Mesothelial cell of epicardium (in vitro differentiated cells): ENCODE measurements at places on chromosomes 1 and 21.

- no peak for DNase-seq
- H3K4me1 ChIP-seq, result peaks cover 15% of the 10 kb centered on the region
- no peak overlapping the region for H3K27ac ChIP-seq
- no peaks in the 10 kb centered on the region for H3K36me3 ChIP-seq
Observed at GRCh38 chr1:115224636-115225035, 113.4 kb downstream of the NGF start.

DNA sequence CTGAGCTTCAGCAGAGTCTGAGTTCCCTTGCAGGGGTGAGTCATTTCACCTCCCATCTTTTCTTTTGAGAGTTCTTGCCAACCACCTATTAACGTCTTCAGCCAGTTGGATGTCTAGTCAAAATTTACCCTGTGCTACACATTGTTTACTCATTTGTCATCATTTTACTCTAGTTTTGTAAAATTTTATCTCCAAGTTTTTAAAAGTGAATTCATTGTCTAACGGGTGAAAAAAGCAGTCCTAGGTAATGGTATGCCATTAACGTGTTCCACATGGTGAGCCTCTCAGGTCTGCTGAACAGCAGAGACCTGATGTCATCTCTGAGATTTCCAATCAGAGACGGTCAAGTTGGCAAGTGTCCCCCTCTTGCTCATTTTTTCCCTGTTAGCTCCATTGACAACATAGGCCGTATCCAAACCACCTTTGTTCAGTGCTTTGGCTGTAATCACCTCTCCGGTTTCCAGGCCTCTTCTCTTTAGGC lies 85.4 kb downstream of the TBX15 start:
- H3K4me3 ChIP-seq, result no peak overlapping the region
- no peak for DNase-seq
- no peaks in the 10 kb centered on the region for H3K4me1 ChIP-seq
- no peak overlapping the region for H3K27ac ChIP-seq

- H3K4me3 ChIP-seq, result no peak overlapping the region
- H3K27me3 ChIP-seq, result peaks cover 2% of the 10 kb centered on the region
- peaks cover 7% of the 10 kb centered on the region for H3K4me1 ChIP-seq
- H3K27ac ChIP-seq, result no peak overlapping the region
- H3K36me3 ChIP-seq, result peaks cover 20% of the 10 kb centered on the region
- no peak for DNase-seq
Observed at GRCh38 chr1:11659748-11660147, 4.3 kb upstream of the FBXO6 start.

- peaks cover 11% of the 10 kb centered on the region for H3K4me1 ChIP-seq
- no peak overlapping the region for H3K27ac ChIP-seq
- no peak overlapping the region for H3K4me3 ChIP-seq
- H3K27me3 ChIP-seq, result peaks cover 3% of the 10 kb centered on the region
- no peak for DNase-seq
- no peaks in the 10 kb centered on the region for H3K36me3 ChIP-seq
Observed at GRCh38 chr21:34974162-34974981, 74.7 kb downstream of the RUNX1 start.

DNA sequence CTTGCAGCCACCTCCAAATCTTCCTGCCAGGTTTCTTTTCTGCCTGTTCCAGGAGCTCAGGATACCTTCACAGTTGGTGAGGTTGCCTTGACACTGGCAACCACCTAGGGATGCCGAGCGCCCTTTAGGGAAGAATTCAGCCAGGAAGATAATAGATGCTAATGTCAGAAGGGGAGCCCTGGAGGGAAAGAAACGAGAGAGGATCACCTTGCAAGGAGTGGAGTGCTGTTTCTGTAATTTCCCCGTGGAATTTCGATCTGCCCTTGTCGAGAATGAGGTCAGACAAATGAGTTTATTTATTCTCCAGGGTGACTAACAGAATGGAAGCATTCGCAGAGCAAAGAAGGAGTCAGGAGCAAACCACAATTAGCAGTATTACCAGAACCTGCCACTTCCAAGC lies 315.8 kb upstream of the KAZN start:
- H3K36me3 ChIP-seq, result no peaks in the 10 kb centered on the region
- DNase-seq, result no peak
- no peak overlapping the region for H3K4me3 ChIP-seq
- peaks cover 46% of the 10 kb centered on the region for H3K27me3 ChIP-seq
- H3K4me1 ChIP-seq, result peaks cover 4% of the 10 kb centered on the region

DNA sequence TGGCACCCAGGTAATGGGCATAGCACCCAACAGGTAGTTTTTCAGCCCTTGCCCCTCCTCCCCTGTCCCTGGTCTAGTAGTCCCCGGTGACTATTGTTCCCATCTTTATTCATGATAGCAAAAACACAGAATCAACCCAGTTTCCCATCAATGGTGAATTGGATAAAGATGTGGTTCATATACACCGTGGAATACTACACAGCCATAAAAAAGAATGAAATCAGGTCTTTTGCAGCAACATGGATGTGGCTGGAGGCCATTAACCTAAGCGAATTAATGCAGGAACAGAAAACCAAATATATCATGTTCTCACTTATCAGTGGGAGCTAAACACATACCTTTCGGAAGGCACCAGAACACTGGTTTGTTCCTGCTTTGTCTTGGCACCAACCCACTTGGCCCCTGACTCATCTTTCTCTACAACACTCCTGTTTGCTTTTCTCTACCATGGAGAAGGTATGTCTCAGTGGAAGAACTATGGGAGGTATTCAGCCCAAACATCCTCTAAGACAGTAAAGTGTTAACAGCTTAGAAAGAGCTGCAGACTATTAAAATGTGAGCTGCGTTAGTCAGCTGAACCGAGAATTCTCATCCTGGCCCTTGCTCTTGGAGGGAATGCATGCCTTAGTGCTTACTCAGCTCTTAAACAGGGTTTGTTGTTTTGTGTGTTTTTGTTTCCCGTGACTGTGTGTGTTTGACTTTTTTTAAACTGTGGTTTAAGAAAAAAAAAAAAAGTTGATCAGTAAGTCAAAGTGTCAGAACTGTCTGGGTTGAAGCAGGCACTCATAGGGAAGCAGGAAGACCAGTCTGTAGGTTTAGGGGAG lies 203.0 kb downstream of the TOMM20 start:
- no peaks in the 10 kb centered on the region for H3K36me3 ChIP-seq
- peaks cover 28% of the 10 kb centered on the region for H3K4me1 ChIP-seq
- peak overlapping the region; percentile 97 for H3K27ac ChIP-seq
- DNase-seq, result no peak
- H3K4me3 ChIP-seq, result no peak overlapping the region
- no peaks in the 10 kb centered on the region for H3K27me3 ChIP-seq

GRCh38 chr1:181023265-181024057 lies 791 bp upstream of the STX6 start:
- peaks cover 25% of the 10 kb centered on the region for H3K4me1 ChIP-seq
- H3K27me3 ChIP-seq, result peaks cover 5% of the 10 kb centered on the region
- H3K36me3 ChIP-seq, result peaks cover under 1% of the 10 kb centered on the region
- peak overlapping the region; percentile 97 for H3K27ac ChIP-seq

- H3K36me3 ChIP-seq, result no peaks in the 10 kb centered on the region
- peaks cover 81% of the 10 kb centered on the region for H3K27me3 ChIP-seq
- no peak for DNase-seq
Observed at GRCh38 chr21:34670220-34670961, 1.6 kb downstream of the CLIC6 start.

DNA sequence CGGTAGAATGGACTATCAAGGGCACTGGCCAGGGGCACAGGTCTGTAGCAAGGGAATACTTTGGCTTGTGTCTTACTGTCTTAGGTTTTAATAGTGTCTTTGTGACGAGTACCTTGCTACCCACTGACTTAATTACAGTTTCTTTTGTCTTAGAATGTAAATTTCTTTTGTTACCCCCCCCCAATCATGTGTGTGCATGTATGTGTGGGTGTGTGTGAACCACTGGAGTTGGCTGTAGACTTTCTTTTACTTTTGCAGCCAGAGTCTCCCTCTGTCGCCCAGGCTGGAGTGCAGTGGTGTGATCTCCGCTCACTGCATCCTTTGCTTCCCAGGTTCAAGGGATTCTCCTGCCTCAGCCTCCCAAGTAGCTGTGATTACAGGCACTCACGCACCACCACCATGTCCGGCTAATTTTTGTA lies 61.8 kb upstream of the CLDN14 start:
- H3K4me3 ChIP-seq, result no peak overlapping the region
- H3K27me3 ChIP-seq, result peaks cover 21% of the 10 kb centered on the region
- H3K36me3 ChIP-seq, result no peaks in the 10 kb centered on the region
- no peak for DNase-seq
- H3K27ac ChIP-seq, result no peak overlapping the region

- H3K36me3 ChIP-seq, result peaks cover 64% of the 10 kb centered on the region
- DNase-seq, result no peak
- H3K4me3 ChIP-seq, result no peak overlapping the region
Observed at GRCh38 chr1:12005488-12006166, 13.7 kb upstream of the MIIP start.

DNA sequence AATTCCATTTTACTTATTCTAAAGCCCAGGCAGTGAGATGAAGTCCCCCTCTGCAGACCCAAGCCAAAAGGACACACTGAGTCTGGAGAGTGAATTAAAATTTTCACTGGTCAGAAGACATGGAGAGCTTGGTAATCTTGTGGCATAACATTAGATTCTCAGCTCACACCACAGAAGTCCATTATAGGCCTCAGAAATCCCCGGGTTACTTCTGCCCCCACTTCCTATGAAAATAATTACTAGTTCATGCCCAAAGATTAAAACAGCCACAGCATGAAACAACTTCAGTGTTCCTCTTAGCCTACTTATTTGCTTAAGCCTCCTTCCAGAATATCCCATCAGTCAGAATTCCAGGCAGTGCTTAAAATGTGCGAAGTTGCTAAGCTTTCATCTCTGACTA lies 123.3 kb downstream of the ZC3H11B start:
- DNase-seq, result no peak
- H3K27ac ChIP-seq, result no peak overlapping the region
- H3K4me1 ChIP-seq, result no peaks in the 10 kb centered on the region

- H3K4me1 ChIP-seq, result peaks cover 47% of the 10 kb centered on the region
- no peaks in the 10 kb centered on the region for H3K27me3 ChIP-seq
- peaks cover under 1% of the 10 kb centered on the region for H3K36me3 ChIP-seq
- peak overlapping the region; percentile 100 for H3K27ac ChIP-seq
- peak; percentile 86 for DNase-seq
Observed at GRCh38 chr1:150560576-150561253, 11.5 kb downstream of the ADAMTSL4 start.

DNA sequence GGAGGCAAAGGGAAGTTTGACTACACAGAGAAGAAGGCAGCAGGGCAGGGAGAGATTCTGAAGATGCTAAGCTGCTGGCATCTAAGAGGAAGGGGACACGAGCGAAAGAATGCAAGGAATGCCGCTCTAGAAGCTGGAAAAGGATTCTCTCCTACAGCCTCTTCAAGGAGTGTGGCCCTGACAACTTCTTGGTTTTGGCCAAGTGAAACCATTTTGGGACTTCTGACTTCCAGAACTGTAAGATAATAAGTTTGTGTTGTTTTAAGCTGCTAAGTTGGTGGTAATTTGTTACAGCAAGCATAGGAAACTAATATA lies 28.5 kb downstream of the MGST3 start:
- peaks cover 21% of the 10 kb centered on the region for H3K4me1 ChIP-seq
- no peaks in the 10 kb centered on the region for H3K27me3 ChIP-seq
- H3K36me3 ChIP-seq, result peaks cover 13% of the 10 kb centered on the region

DNA sequence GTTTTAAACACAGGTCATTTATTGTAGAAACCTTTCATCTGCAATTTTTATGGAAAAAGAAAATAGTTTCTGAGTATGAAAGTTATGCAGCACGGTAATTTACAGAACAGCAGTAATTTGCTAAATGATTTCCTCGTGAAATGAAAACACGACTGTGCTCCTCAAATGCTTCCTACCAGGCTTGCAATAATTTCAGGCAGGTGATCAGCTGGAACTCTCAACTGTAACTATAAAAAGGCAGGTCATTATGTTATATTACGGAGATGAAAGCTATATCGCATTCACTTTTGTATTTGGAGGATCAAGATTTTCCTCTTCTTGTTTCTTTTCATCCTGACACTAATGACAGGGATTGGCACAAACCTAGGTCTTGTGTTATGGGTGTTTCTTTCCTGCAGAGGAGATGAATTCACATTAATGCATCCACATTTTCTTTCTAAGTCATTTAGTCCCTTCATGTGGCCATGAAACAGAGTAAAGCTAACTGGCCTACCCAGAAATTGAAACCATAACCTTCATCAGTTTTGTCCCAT lies 57.4 kb downstream of the SAMSN1 start:
- H3K27ac ChIP-seq, result no peak overlapping the region
- H3K36me3 ChIP-seq, result no peaks in the 10 kb centered on the region
- H3K4me3 ChIP-seq, result no peak overlapping the region
- peaks cover 3% of the 10 kb centered on the region for H3K4me1 ChIP-seq

DNA sequence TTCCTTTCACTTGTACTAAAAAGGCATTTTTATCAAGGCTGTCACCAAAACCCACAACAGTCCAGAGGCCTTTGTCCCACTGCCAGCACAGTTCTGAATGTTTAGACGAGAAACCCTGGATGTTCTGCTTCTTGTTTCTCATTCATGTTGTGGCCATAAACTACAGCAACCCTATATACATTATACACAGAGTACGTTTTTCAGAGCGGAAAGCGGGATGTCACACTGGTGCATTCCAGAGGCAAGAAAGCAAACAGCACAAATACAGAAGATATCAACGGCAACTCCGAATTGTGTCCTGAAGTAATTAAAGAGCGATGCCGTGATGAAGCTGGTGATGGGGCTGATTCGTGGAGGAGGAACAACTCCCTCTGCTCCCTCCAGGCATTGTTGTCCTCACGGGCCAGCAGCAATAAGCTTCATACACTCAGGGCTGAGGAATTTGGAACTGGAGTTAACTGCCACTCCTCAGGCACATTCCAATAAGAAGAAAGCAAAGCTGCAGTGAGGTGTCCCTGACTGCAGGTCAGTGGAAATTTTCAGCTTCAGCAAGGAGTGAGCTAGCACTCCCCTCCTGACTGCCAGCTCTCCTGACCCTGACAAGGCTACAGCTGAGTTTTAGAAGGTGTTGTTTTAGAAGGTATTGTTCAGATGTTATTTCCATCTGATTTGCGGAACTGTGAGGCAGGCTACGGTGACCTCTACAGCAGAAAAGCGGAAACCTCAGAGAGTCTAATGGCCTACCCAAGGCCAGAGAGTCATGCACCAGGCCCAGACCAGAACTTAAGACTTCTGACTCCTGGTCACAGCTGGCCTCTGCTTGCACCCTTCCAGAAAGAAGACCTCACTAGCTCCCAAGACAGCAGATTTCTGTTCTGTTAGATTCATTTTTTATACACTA lies 149.0 kb downstream of the TGFBR3 start:
- H3K4me1 ChIP-seq, result peaks cover 43% of the 10 kb centered on the region
- DNase-seq, result no peak
- H3K27ac ChIP-seq, result peak overlapping the region; percentile 96
- H3K4me3 ChIP-seq, result peak overlapping the region; percentile 2

- no peaks in the 10 kb centered on the region for H3K27me3 ChIP-seq
- peaks cover 19% of the 10 kb centered on the region for H3K36me3 ChIP-seq
- no peak for DNase-seq
- H3K4me3 ChIP-seq, result no peak overlapping the region
- H3K4me1 ChIP-seq, result peaks cover 10% of the 10 kb centered on the region
Observed at GRCh38 chr1:116956378-116956777, 45.2 kb upstream of the CD101 start.

DNA sequence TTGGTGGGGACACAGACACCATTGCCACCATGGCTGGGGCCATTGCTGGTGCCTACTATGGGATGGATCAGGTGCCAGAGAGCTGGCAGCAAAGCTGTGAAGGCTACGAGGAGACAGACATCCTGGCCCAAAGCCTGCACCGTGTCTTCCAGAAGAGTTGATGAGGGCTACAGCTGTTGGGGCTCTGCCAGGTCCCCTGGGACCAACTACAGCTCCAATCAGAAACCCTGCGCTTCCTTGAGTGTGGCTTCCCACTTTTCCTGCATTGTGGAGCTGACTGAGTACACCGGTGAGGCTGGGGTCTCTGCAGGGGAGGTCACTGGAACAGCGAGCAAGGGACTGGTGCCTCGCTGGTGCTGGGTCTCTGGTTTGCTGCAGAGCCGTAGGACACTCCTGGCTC lies 4.5 kb downstream of the ADPRS start:
- peaks cover 5% of the 10 kb centered on the region for H3K36me3 ChIP-seq
- H3K4me1 ChIP-seq, result peaks cover 14% of the 10 kb centered on the region
- no peak for DNase-seq
- no peak overlapping the region for H3K27ac ChIP-seq
- H3K4me3 ChIP-seq, result no peak overlapping the region
